CD4-positive, alpha-beta T cell treated with Interleukin-17A for 4 hours (primary cell): ENCODE measurements at places on chromosomes 3 and 15.

DNA sequence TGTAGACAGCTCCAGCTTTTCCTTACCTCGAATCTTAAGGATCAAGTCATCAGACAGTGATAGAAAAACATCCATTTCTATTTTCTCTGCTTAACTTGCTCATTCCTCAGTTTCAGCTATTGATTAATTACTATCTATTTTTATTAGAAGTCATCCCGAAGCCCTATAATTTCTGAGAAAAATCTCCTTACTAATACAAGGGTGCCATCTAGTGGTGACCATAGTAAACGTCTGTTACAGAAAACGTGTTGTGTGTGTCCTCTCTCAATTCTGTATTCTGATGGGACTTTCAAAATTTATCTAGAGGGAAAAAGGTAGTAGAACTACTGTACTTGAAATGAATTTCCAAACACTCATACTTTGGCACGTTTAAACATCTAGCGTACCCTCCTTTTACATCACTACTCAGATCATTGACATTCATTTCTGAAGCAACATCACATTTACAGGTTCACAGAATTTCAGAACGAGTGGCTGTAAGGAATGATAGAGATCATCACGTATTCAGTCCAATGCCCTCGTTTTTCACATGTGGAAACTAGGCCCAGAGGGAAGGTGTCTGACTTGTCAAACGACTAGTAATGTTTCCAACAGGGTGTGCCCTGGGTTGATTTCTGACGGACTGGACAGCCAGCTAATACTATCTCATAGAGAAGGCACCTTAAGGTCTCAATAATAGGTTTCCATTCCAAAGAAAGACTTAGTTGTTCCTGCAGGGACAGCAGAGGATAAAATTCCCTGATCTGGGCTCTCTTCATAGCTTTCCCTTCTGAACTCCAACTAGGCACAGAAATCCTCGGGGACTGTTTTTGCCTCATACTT, 25.6 kb downstream of the HACD2 start:
- peak; percentile 18 for DNase-seq

DNA sequence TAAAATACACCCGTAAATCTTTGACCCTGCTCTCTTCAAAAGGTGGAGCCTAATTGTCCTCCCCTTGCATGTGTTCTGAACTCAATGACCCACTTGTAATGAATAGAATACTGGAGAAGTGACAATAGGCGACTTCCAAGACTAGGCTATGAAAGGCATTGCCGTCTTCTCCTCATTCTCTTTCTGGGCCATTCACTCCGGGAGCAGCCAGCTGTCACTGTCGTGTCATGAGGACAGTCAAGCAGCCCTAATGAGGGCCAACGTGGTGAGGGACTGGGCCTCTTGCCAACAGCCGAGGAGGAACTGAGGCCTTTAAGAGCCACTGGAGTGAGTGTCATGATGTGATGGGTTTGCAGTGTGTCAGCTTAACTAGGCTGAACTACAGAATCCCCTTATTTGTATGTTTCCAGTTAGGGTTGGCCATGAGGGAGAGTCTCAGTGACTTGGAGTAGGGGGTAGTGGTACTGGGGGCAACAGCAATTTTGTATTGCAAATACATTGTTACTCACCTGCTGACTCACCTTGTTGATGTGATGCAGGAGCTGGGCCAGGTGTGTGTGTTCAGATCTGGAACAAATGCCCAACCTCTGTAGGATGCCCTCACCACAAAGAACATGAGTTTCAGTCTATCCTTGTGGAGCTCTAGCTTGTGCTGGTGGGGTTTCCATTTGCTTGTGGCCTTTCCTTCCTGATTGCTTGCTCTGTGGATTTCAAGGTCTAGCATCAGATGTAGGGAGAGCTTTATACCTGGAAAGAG, 188.5 kb upstream of the PROK2 start:
- no peak for DNase-seq

- DNase-seq: no peak
Measured at GRCh38 chr15:45091576-45091975, 22.4 kb downstream of the DUOX2 start.

DNA sequence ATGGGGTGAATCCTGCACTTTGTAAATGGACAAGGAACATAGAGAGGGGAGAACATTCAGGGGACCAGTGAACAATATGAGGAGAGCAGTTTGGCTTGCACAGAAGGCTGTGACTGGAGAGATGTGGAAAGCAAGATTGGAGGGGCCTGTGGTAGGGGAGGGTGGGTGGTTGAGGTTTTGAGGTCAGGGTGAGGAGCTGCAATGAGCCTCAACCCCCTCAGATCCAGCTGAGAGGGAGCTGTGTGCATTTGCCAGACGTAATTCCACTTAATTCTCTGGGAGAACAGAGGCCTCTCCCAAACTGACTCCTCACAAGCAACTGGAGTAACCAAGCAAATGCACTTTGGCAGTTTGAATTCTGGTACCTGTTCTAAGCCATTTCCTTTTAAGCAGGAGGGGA, 253.1 kb upstream of the TRIM42 start:
- no peak for DNase-seq

GRCh38 chr15:33211176-33211808, 16.8 kb upstream of the FMN1 start:
- no peak for DNase-seq

DNA sequence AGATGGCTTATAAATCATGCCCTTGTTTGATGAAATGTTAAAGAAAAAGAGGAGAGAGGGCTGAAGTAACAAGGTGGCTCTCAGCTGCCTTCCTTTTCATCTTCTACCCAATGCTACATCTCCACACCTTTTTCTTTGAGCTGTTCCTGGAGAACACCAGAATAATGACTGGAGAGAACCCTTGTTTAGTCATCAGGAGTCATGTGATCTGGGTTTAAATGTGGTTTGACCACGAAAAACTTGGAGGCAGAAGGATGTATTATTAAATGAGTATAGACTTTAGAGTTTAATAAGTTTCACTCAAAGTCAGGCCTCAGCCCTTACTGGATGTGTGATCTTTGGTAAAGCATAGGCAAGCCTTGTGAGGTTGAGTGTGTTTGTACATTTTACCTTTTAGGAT, 230.3 kb upstream of the TBL1XR1 start:
- no peak for DNase-seq

DNA sequence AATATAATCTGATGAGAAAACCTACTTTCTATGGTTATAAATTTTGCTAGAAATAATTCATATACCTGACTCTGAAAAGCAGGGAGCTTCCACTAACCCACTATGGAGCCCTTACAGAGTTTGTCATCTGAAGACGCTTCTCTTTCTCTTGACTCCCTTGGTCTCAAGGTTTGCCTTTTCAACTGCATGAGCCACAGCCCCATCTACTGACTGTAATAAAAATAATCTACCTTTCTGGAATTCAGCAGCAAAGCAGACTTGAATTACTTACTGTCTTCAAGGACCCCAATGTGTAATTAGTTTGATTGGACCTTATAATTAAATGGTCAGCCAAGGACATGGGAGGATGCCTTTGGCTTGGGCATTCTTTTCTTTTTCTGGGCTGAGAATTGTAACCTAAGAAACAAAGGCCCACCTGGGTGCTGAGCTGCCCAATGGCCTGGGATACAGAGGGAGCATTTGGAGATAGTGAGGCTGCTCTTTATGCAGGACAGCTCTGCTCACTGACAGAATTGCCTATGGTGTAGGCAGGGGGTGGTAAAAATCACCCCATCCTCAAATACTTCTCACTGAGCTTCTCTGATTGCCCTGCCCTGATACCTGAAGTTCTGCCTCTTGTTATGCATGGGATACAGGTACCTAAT, 178.6 kb upstream of the TRIM42 start:
- DNase-seq: no peak

DNA sequence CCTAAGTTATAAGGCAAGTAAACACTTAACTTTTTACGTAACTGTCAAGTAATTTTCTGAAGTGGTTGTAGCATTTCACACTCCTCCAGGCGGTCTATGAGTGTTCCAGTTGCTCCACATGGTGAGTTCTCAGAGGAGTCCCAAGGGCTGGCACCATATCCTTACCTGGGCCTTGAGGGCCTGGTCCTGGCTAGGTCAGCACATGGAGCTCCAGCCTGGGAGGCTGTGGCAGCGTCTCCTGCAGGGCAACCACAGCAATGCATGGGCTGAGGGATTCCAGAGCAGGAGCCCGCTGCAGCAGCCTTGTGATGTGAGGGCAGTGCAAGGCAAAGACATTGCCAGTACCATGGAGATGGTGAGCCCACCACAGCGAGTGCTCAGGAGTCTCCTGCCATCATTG, 32.2 kb upstream of the LYZL4 start:
- DNase-seq: no peak

GRCh38 chr15:56783156-56783856, 50.0 kb upstream of the ZNF280D start:
- DNase-seq: no peak

- DNase-seq: peak; percentile 7
Measured at GRCh38 chr15:55897560-55898336, 95.7 kb downstream of the NEDD4 start.

- no peak for DNase-seq
Measured at GRCh38 chr3:60282866-60283265, 968.4 kb downstream of the FHIT start.

GRCh38 chr15:77376770-77377169, 43.1 kb downstream of the PEAK1 start:
- DNase-seq: no peak

DNA sequence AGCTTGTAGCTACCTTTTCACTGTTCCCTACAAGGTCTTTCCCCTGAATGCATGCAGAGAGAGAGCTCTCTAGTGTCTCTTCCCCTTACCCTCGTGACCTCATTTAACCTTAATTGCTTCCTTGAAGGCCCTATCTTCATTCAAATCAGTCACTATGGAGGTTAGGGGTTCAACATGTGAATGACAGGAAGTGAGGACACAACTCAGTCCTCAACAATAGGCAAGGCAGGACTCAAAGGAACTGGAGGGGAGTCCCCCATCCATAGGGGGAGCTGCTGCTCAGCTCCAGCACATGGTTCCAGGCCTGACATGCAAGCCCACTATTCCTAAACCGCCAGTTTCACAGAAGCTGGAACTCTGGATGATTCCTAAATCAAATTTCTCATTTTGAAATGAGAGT, 33.8 kb upstream of the GYG1 start:
- DNase-seq: no peak

- DNase-seq: no peak
Measured at GRCh38 chr15:46278062-46278461, 643.2 kb downstream of the SQOR start.

- no peak for DNase-seq
Measured at GRCh38 chr15:77854980-77855379, 222.3 kb upstream of the LINGO1 start.

DNA sequence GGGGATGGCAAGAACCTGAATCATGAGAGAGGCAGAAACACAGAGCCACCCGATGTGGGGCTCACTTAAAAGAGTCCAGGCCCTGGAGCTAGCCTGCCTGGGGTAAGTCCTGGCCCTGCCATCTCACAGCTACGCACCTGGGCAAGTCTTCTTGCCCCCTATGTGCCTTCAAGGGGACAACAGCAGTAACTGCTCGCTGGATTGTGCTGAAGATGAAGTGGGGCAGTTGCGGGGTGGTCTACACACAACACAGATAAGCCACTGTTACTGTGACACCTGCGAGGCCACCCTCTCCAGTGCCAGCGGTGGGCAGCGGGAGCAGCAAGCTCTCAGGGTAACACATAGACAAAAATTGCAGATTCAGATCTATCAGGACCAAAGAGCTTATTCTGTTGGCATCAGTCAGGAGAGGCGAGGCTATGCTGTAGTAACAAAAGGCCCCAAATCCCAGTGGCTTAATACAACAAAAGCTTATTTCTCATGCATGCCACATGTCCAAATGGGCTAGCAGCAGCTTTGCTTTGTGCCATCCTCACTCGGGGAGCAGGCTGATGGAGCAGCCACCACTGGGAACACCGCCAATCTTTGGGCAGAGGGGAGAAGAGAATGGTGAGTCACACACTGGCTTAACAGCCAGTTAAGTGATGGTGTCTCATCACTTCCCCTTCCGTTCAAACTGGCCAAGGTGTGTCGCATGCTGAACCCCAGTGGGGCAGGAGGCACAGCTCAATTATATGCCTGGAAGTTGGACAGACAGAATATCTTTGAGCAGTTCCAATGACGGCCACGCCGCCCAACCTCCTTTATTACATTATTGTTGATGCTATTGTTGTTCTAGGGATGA, 78.3 kb downstream of the WNT7A start:
- no peak for DNase-seq

DNA sequence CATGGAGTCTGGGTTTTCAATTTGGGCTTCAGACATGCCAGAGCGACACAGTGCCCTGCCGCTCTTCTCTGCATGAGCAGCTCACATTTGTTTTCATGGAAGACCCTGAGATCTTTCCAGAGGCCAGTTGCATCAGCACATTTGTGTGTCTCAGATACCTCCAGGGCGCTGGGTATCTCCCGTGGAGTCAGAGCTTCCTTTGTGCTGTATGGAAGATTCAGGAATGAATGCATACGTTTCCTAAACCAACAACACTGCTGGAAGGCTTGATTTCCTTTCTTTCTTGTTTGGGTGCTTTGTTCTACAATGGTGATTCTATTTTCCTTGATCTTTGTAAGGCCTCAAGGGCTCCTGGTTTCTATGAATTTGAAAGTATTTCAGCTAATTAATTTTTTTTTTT, 106.5 kb downstream of the CACNA2D3 start:
- no peak for DNase-seq

DNA sequence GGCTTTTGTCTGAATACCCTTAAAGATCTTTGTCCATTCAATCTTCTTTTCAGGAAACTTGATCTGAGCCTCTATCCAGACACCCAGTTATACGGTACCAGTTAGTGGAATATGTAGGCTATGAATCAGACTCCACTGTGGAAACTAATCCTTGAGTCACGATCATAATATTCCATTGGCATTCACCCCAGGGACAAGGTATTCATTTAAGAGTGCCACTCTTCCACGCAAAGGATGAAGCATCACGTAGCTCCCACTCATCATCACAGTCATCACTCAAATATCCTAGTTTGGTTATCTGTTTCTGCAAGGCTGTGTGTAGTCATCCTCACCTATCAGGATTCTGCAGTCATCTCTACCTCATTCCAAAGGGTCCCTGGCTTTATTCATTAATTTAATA, 85.6 kb downstream of the NEDD4 start:
- no peak for DNase-seq

DNA sequence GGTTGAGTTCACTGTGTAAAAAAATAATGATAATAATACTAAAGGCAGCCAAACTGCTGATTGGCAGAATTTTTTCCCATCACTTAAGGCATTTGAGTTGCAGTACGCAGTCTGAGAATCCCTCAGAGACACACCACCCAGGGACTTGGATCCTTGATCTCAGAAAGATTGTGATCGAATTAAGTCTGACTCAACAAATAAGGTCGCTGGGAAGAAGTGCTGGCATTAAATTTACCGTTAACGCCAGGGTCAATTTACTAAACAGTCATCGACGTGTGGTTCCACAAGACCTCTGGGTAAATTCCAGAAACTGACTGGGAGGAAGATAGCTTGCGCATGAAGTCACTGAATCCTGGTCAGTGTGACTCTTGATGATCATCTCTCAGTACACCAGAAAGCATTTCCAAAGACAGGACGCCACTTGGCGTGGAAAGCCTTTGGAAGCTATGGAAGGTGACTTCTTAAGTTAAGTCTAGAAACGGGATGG, 48.3 kb upstream of the CGNL1 start:
- no peak for DNase-seq

DNA sequence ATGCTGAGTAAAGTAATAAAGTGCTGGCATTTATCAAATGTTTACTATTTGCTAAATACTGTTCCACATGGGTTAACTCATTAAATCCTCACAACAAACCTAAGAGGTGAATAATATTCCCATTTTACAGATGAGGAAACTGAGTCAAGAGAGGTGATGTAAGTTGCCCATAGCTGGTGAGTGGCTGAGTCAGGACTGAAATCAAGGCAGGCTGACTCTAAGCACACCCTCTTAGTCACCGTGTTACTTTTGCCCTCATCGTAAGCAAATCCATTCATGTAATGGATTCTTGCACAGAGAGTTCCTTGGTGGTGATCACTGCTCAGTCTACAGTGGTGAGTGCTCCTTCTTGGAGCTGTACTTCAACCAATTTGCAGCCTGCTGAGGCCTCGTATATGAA, 28.9 kb upstream of the PTX3 start:
- no peak for DNase-seq
